ENCODE measurements at places on chromosomes 2 and 18.
A peak's percentile ranks its signal among the peaks of the same experiment; 100 is the strongest.

DNA sequence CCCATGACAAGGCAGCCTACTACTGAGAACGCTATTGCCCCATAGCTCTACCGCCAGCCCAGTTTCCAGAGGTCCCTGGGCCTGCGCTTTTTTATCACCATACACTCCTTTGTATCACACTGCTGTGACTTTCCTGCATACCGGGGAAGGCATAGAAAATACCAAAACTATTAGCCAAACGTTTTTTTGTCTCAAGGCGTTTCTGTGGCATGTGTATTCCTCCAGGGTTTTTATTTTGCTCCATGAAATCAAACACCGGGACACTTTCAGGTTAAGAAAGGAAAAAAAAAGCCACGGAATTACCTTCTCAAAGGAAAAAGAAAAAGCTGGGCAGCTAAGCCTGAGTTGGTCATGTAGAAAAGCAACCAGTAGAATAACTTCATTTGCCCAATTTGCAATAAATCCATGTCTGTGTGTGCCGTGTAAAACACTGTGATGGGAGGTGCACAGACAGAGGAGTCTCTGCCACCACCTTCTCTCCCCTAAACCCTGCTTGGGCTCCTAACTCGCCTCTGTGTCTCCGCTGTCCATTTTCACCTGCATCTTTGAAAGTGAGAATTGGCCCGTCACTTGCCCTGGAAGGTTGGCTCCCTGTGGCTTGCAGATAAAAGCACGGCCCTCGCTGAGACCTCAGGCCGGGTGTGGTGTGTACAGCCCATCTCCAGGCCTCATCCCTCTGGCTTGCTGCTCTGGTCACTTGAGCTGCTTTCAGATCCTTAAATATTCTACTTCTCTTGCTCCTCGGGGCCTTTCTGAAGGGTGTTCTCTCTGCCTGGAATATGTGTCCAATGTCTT, 1.7 kb downstream of the AMER3 start:
- no peak for DNase-seq

DNA sequence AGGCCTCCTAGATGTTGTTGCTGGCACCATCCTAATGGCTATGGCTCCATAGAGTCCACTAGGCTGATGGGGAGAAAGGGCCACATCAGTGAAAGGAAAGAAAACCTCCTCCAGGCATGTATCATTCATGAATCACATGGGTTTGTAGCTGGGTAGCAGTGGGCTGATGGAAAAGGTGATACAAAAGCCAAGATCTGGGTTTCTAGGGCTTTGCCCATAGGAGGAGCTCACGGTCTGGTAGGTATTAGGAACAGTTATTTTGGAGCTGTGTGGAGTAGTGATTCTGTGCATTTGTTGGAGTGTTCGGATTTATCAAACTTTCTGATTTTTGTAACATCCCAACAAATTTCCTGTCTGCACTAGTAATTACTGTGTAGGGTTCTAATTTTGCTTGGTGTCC, 259.2 kb downstream of the SLC4A3 start:
- DNase-seq, result no peak

DNA sequence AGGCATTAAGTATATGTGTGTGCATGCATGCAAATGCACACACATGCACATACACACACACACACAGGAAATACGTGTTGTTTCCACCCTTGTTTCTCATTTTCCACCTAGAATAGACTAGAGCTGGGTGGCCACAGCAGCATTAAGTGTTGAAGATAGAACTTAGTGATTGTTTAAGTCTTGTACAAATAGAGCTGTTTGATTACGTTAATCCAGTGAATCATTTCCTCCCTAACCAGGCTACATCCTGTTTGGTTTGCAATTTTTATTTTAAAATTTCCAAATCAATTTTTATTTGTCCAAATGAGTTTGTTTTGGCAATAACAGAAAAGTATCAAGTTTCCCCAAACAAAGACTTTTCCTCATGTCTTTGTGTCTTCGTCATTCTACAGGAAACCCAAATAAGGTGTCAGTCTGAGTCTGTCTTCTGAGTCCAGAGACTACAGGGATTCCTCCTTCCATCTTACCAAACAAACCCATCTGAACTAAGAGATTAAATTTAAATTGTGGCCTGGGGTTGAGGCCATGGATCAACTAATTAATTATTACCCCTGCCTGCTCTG, 74.6 kb upstream of the GALNT5 start:
- DNase-seq, result peak; percentile 27

GRCh38 chr2:170848587-170848986, 31.9 kb downstream of the GAD1 start:
- no peak for DNase-seq

- no peak for DNase-seq
Measured at GRCh38 chr2:31469648-31470047, 55.1 kb upstream of the XDH start.

DNA sequence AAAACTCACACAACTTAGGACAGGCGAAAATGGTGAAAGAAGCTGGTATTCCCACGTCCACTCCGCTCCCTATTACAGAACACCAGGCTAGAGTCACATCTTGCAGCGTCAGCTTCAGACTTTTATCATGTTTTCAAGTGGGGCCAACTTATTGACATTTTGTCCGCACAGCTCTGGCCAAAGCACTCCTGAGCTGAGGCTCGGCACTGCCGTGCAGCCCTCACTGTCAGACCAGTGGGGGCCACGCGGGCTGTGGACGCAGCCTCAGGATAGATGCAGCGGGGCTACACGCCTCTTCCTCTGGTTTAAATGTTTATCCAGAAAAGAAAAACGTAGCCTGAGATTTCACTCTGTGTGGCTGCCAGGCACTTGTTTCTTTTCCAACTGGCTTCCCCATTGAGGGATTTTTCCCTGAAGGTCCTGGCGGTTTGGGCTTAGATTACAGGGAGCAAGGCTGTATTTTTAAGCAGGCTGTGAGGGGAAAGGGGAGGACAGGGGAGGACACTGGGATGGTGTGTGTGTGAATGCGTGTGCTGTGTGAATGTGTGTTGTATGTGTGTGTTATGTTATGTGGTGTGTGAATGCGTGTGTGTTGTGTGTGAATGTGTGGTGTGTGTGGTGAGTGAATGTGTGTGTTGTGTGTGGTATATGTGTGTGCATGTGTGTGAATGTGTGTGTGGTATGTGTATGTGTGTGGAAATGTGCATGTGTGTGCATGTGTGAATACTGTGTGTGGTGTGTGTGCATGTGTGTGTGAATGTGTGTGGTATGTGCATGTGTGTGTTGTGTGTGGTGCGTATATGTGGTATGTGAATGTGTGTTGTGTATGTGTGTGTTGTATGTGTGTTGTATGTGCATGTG, 267.6 kb downstream of the DCDC2C start:
- DNase-seq, result no peak

GRCh38 chr2:181746844-181747243, 66.5 kb upstream of the NEUROD1 start:
- DNase-seq, result no peak

DNA sequence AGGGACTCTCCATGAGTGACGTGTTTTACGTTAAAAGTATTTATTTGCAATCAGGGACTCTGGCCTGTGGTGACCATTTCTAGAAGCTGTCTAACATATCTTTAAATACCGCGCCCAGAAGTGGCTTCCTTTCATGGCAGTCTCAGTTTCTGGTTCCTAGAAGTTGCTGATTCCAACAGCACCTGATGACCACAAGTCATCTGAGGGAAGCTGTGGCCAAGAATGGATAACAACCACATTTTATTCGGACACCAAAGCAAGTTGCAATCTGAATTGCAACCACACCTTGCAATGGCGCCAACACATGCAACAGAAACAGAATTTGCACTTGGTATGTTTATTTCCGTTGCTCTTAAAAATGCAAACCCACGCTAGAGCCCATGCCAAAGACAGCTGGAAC, 33.1 kb downstream of the MEX3C start:
- no peak for DNase-seq

DNA sequence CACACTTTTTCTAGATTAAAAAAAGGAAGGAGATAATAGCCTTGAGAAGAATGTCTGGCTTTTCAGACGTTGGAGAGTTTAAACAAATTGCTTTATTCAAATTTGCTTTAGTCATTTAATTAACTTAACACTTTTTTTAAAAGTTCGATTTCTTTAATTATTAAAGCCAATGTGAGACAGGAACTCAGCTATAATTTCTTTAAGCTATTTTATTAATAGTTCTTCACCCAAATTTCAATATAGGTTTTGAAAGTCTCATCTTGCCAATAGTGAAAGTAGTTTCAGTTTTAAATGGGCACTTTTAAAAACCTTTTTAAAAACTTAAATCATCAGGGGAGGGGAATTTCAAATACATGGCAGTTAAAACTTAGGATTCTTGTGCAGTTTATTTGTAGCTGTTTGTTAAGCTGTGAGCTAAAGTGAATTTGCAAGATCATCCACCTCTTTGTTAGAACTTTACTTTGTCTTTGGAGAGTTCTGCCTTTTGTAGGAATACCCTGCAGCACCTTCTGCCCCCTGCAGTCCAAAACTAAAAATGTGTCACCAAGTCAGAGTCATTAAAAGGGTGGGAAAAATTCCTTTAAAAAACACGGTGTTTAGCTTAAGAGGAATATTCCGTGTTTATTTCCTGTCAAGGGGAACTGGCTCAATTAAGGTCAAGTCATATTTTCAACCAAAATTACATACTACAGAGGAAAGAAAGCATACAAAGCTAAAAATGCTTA, 4.6 kb downstream of the TGIF1 start:
- peak; percentile 86 for DNase-seq

GRCh38 chr2:219496247-219496824, 2.4 kb upstream of the GMPPA start:
- no peak for DNase-seq

DNA sequence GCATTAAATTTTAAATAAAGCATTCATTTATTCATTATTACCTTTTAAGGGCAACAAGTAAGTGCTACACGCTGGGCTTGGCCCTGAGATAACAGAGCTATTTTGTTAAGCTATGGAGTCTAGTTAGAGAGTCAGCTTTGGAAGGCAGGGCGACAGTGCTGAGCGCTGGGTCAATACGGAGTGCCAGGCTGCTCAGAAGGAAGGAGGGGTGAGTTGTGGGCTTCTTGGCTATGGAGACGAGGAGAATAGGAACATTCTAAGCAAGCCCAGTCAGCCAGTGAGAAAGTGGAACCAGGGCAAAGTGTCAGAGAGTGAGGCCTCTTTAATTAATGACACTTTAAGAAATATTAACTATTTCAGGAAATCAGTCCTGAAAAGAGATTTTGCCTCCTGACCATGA, 288.4 kb downstream of the LRRTM1 start:
- no peak for DNase-seq

- DNase-seq, result no peak
Measured at GRCh38 chr2:30367232-30368070, 79.6 kb upstream of the LCLAT1 start.

- no peak for DNase-seq
Measured at GRCh38 chr2:19894134-19894792, 7.5 kb downstream of the TTC32 start.

- DNase-seq, result peak; percentile 79
Measured at GRCh38 chr2:88880441-88880953, 189.0 kb downstream of the RPIA start.

DNA sequence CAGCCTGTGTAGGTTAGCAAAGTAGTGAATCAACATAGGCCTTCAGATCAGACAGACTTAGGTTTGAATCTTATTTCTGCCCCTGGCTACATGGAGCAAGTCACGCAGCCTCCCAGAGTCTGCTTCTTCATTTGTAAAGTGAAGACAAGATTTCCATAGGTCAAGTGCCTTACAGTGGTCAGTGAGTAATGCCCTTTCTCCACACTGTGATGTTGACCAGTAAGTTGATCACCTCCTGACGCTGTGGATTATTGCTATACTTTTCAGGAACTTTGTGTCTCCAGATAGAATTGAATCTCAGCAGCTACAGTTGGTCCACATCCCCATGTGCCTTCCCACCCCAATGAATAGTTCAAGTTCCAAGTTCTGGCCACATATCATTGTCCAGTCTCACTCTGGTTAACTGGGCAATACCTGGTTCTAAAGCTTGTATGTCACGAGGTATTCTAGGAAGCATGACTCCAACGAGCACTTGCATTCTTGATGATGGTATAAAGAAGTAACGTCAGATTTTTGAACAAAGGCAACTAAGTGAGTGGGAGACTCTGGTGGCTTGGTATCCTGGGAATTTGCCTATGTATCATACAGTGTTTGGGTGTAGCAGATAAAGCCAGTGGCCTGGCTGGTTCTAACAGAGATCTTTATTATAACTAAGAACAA, 2.1 kb upstream of the CLIP4 start:
- no peak for DNase-seq

DNA sequence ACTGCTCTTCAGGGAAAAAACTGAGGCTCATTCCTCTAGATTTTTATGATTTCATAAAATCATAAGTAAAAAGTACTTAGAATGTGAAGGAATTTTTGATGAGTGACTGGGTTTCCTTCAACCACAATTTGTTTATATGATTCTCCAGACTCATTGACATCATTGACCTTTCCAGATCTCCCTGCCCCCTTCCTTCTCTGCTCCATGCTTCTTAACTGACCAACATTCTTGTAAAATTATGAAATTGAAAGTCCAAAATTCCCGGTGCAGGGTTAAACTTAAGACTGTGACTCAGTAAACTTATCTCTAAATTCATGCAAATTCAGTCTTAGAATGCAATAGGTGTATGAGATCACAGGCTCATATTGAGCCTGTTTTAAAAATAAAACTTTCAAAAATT, 648.9 kb downstream of the TDRD15 start:
- DNase-seq, result no peak

GRCh38 chr2:128774320-128775216, 455.9 kb upstream of the HS6ST1 start:
- DNase-seq, result no peak

DNA sequence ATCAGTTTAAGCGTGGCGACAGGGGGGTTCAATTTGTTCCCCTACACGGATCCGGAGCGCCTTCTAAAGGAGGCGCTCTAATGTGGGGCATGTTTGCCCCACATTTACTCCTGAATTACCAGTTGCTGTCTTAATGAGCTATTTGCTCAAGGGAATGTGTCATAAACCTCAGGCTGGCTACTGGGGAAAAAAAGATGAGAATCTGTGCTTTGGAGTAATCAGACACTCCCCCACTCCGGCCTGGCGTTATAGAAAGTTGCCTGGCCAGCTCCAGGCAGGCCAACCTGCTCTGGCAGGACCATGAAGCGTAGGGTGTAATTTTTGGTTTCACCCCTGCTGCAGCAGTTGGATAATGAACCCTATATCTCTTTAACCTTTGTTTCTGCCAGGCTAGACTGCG, 31.0 kb upstream of the MAP3K20 start:
- DNase-seq, result no peak

All from hematopoietic multipotent progenitor cell treated with erythropoietin and hydrocortisone succinate and interleukin-3 and kit ligand, for 6 days (in vitro differentiated cells).